ENCODE measurements at places on chromosomes 2 and 18.

DNA sequence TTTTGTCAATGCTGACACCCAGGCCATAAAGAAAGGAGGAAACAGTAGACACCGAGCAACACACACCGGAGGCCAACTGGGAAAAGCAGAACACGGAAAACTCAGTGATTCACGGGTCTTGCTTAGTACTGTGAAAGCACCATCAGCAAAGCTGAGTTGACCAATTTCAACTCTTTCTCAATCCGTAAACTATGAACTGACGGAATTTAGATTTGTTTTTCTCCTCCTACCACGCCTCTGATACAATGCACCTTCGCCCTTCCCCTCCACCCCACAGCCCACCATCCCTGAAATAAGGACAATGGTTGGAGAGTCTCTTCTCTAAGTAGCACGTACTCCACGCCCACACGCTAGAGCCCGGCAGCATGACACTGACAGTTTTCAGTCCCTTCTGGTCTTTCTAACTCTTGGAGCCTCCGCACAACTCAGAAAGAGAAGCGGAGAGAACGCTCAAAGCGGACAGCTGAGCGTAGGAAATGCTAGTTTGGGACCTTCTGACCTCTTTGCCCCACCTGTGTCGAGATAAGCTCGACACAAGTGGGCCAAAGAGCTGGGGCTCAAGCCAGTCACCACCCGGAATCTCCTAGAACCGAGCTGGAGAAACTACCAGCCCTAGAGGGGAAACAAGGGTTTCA lies 669 bp downstream of the LNPK start:
- peak; percentile 33 for DNase-seq

- DNase-seq = no peak
Observed at GRCh38 chr2:222780051-222780450, 80.8 kb upstream of the ACSL3 start.

DNA sequence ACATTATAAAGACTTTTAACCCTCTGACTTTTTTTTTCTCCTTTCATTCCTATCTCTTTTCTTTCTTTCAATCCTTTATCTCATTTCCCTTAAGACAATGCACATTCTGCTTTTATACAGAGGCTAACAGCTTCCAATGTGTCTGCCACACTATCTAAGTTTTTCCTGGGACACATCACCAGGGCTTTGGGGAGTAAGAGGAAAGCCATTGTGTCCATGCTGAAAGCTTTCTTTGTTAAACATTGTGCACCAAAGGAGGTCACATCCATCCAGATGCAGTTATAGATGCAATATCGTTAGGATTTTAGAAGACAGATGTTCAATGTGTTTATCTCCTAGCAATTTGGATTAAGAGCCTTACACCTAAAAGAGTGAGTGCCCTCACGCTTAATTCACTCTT lies 534.1 kb downstream of the CNTNAP5 start:
- DNase-seq = no peak

DNA sequence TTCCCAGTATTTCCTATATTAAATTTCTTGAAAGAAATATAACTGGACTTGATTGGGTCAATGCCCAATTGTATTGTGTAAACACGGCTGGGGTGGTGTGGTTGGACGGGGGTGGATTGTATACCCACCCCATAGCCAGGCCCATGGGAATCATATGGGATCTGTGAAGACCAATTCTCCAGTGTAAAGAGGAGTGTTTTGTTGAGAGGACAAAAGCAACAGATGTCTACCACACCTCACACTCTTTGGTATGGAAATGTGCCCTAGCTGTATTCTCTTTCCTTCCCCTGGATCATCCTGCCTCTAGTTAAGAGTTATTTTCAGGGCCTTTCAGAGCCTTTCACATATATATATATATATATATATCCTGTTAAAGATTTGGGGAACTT lies 57.5 kb upstream of the TGIF1 start:
- DNase-seq = no peak

- DNase-seq = no peak
Observed at GRCh38 chr2:11598228-11598731, 64.4 kb downstream of the GREB1 start.

GRCh38 chr2:18932853-18933252 lies 343.5 kb upstream of the NT5C1B start:
- DNase-seq = no peak

DNA sequence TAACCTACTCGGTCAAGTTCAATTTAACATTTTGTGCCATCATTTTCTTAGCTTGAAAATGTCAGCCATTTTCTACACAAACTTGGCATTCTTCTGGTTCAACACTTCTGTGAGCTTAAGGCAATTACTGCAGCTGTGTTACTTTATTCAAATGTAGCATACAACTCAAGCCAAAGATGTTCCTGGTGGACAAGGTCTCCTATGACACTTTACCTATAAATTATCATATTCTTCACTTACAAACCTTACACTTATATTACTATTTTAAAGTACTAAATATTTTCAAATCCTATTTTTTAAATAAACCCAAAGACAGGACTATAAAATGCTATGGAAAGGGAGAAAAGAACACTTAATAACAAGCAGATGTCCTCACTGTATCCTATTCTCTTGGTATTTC lies 1045.3 kb downstream of the TSN start:
- no peak for DNase-seq

DNA sequence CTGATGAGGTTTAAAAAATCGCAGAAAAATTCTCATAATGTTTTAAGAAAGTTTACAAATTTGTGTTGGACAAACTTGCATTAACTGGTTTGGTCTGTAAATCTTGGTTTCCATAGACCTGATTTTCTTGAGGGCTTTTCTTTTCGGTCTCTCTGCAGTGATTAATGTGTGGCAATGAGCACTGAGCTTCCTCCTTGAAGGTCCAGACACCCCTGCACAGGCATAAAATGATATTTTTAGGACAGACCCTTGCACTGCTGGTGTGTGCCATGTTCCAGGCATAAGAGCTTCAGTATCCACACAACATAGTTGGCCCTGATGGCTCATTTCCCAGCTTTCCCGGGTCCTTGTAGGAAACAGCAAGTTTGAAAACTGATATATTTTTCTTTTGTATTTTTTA lies 33.7 kb downstream of the MRPL33 start:
- DNase-seq = no peak

- DNase-seq = no peak
Observed at GRCh38 chr2:239366740-239367139, 34.1 kb downstream of the HDAC4 start.

DNA sequence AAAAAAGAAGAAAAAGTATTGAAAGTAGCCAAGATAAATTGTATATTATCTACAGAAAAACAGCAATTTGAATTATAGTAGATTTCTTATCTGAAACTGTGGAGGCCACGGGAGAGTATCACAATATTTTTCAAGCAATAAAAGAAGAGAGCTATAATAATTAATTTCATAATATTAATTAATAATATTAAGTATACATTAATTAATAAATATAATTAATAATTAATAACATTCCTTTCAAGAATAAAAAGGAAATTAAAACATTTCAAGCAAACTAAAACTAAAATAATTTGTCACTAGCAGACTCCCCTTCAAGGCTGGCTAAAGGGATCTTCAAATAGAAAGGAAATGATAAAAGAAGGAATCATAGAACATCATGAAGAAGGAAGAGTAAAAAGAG lies 372.7 kb upstream of the KYNU start:
- no peak for DNase-seq

- DNase-seq = no peak
Observed at GRCh38 chr2:136985044-136985443, 219.7 kb downstream of the THSD7B start.

- DNase-seq = no peak
Observed at GRCh38 chr2:203534621-203535077, 452 bp downstream of the RAPH1 start.

GRCh38 chr2:166727095-166727494 lies 161.2 kb upstream of the XIRP2 start:
- no peak for DNase-seq

Measured in neural crest cell (in vitro differentiated cells).